ENCODE measurements at places on chromosomes 6 and 20. TPM values are rescaled to one million over a fixed set of nuclear protein-coding genes. Genes with fewer than 3 reads are reported as not detected.

INSM1 gene
- total RNA-seq = not detected

LGSN gene
- not detected for total RNA-seq

- H3K36me3 ChIP-seq = no peaks in the 10 kb centered on the region
- no peaks in the 10 kb centered on the region for H3K27me3 ChIP-seq
- no peak overlapping the region for H3K4me3 ChIP-seq
- no peak overlapping the region for H3K27ac ChIP-seq
These were observed 721.1 kb upstream of the CITED2 start for GRCh38 chr6:140095532-140095931.

DNA sequence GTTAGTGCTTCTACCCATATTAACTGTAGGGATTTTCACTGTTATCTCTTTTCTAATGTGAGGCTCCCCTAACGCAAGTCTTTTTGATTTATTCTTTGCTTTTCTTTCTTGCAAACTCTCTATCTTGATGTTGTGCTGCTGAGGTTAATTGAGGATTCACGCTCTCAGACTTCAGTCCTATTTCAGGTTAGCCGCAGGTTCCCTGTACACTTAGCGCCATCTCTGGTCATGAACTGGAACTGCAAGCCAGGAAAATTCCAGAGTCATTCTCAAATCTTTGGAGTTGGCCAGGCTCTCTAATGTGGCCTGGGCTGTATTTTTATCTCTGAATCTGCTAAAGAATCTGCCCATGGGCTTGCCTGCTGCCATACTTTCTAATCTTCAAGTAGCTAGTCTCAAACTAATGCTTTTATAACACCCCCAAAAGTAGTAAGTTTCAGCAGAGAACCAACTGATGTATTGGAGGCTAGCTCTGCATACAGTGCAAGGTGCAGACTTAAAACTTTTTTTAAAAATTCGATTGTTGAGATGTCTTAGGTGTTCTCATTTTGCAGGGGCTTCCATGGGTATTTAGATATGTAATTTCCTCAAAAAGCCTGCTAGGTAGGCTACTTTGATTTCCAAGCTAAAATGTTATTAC is 91.1 kb upstream of the OPRM1 start:
- DNase-seq = no peak
- H3K27ac ChIP-seq = no peak overlapping the region
- no peaks in the 10 kb centered on the region for H3K27me3 ChIP-seq
- no peaks in the 10 kb centered on the region for H3K4me1 ChIP-seq
- no peaks in the 10 kb centered on the region for H3K36me3 ChIP-seq

DNA sequence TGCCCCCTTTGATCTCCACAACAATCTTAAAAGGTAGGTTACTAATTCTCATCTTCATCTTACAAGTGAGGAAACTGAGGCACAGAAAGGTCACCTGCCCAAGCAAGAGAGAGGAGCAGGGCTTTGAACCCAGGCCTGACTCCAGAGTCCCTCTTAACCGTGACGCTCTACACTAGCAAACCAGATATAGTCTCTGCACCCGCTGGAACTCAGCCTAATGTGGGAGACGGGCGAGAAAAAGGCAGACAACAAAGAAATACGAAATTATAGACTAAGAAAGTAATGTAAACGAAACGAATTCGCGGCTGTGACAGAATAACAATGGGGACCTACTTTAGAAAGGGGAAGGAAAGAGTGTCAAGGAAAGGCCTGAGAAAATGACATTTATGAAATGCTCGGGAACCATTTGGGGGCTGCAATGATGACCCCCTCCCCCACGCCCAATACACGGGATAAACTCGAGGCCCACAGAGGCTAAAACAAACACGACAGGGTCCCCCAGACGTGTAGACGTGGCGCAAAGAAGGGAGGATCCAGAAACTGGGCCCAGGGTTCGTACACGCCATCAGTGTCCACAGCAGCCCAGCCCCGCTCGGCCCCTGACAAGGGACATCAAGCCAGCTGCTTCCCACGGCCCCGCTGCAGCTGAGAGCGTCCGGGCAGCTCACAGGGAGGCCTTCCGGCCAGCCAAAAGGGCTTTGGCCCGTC is 637 bp downstream of the TRPC4AP start:
- peak overlapping the region; percentile 94 for H3K4me3 ChIP-seq
- no peaks in the 10 kb centered on the region for H3K27me3 ChIP-seq
- no peak for DNase-seq
